ENCODE measurements at places on chromosomes 1 and 21.

GRCh38 chr1:86965012-86965826 is 50.8 kb downstream of the HS2ST1 start:
- peak; percentile 79 for DNase-seq

DNA sequence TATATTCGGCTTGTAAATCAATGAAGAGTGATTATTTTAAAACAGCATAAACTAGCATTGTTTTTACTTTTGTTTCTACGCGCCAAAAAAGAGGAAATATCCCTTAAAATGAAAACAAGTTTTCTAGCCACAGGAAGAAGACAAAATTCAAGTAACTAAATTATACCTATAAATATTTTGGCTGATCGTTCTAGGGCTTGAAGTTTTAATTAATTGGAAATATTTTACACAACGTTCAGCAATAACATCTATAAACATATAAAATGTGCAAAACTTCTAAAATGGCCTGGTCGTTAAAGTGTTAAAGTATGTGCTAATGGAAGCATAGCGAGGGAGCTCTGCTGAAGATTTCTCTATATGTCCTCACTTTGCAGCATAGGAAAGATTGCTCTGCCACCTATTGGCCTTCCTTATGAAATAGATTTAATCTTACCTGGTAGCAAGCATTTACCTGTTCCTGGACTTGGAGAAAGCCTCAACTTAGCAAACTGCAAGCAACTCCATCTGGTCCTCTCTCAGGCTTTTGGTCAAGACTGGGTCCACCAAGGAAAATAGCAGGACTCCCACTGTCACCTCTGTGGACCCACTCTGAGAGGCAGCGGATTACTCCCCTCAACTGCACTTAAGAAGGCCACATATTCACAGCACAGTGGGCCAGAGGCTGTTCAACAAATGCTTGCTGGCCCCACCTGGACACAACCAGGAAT is 351.3 kb upstream of the RUNX1 start:
- peak; percentile 77 for DNase-seq

DNA sequence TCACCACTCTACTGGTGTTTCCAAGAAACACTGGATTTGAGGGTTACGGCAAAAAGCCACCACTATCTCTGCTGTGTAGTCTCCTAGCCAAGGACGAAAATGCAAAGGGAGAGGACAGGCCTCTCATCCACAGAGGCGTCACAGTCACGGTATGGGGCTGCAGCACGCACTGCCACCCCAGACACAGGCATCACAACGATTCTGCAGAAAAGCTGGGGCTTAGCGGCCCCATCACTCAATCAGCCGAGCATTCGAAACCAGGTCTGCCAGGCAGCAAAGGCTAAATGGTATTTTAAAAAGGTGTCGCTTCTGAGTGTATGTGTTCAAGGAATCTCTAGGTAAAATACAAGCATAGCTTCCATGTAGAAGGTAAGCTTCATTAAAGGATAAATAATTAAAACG is 1.4 kb downstream of the RIPK4 start:
- no peak for DNase-seq

- DNase-seq: no peak
Measured at GRCh38 chr1:43015269-43015668, 56.6 kb upstream of the SLC2A1 start.

DNA sequence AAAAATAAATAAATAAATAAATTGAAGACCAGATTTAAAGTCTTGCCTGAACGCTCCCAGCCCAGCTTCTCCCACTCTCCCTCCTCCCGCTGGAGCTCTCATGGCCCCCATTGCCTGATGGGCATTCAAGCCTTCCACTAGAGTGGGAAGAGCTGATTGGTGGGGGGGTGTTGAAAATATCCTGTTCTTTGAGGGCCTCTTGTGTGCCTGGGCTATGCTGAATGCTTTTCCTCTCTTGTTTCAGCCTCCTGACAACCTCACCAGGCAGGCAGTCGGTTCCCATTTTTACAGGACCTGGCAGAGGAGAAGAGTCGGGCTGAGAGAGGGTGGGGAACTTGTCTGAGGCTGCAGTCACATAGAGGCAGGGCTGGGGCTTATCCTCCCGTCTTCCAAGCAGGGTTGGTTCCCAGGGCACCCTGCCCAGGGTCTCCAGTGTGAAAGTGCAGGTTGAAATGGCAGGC is 59.2 kb upstream of the SSBP3 start:
- no peak for DNase-seq

- DNase-seq: peak; percentile 27
Measured at GRCh38 chr1:156308078-156308477, 9.0 kb upstream of the VHLL start.

All from adipocyte (in vitro differentiated cells).